ENCODE measurements at places on chromosomes 1 and 21. TPM values are rescaled to one million over a fixed set of nuclear protein-coding genes. Genes with fewer than 3 reads are reported as not detected.

The MYOC gene
- total RNA-seq: 0.69 TPM

GRCh38 chr1:81899214-81899821 is 98.6 kb downstream of the ADGRL2 start:
- no peak overlapping the region for H3K27ac ChIP-seq
- H3K4me3 ChIP-seq: no peak overlapping the region
- H3K36me3 ChIP-seq: no peaks in the 10 kb centered on the region

GRCh38 chr21:44658541-44658910 is 794 bp downstream of the KRTAP12-3 start:
- DNase-seq: no peak
- H3K27me3 ChIP-seq: no peaks in the 10 kb centered on the region
- no peaks in the 10 kb centered on the region for H3K4me1 ChIP-seq

- H3K27me3 ChIP-seq: peaks cover 20% of the 10 kb centered on the region
- no peaks in the 10 kb centered on the region for H3K36me3 ChIP-seq
- H3K4me3 ChIP-seq: no peak overlapping the region
- no peak for DNase-seq
Measured at GRCh38 chr1:41409825-41410224, 48.6 kb downstream of the FOXO6 start.

DNA sequence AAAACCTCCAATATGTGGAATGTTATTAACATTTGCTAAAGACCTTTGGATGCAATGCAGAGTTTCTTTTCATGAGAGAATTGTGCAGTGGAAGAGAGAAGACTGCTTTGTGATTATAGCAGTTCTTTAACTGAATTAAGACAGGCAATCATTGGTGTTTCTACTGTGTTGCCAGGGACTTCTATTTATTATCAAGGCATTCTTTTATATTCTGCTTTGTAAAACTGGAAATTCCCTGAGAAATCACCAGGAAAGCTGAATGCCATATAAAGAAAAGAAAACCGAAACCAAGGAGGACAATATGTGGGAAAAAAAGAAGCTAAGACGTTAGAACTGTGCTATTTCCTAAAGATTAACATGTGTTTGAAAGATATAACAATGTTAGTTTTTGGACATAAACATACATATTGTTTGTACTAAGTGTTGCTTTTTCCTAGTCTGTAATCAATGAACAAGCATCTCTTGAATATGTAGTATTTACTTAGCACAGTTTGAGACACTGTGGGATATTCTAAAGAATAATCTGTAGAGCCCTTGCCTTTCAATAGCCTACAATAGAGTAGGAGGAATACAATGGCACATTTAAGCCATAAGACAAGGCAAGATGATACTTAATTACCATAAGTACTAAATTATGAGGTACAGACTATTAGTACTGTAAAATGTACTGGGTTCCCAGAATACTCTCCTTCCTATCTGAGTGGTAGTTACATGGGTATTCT is 47.1 kb downstream of the EXTL2 start:
- peak overlapping the region; percentile 25 for H3K4me3 ChIP-seq
- H3K36me3 ChIP-seq: no peaks in the 10 kb centered on the region
- H3K27me3 ChIP-seq: no peaks in the 10 kb centered on the region
- DNase-seq: no peak
- H3K4me1 ChIP-seq: no peaks in the 10 kb centered on the region
- H3K27ac ChIP-seq: no peak overlapping the region

DNA sequence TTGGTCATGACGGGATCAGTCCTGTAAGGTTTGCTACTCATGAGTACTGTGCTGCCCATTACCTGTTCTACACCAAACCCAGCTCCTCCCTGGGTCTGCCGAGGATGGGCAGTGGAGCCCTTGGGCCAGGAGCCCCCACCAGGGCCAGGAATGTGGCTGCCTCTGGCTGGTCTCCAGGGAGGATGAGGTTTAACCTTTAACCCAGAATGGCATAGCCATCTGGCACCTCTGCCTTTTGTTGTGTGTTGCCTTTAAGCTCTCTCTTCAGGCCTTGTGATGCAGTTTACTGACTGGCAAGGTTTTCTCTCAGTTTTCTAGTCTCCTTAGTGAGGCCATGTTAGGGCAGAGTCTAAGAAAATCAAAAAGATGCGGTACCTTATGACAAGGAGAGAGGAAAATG is 38.6 kb downstream of the SIPA1L2 start:
- no peaks in the 10 kb centered on the region for H3K36me3 ChIP-seq
- no peaks in the 10 kb centered on the region for H3K27me3 ChIP-seq
- DNase-seq: no peak
- H3K4me1 ChIP-seq: peaks cover 43% of the 10 kb centered on the region

DNA sequence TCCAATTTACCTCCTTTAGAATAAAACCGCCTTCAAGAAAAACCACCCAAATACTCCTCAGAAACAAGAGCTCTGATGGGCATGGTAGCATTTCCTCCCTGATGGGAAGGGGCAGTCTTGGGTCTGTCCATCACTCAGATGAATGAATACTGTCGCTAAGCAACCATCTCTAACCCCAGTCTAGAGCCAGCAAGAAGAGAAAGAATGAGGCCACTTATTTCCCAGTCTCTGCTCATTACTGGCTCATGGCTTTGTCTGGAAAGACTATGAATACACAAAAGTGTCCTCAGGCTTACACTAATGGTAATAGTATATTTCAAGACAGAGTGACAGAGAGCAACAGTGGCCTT is 51.0 kb upstream of the F3 start:
- DNase-seq: no peak
- H3K27me3 ChIP-seq: no peaks in the 10 kb centered on the region
- H3K36me3 ChIP-seq: no peaks in the 10 kb centered on the region
- no peaks in the 10 kb centered on the region for H3K4me1 ChIP-seq

DNA sequence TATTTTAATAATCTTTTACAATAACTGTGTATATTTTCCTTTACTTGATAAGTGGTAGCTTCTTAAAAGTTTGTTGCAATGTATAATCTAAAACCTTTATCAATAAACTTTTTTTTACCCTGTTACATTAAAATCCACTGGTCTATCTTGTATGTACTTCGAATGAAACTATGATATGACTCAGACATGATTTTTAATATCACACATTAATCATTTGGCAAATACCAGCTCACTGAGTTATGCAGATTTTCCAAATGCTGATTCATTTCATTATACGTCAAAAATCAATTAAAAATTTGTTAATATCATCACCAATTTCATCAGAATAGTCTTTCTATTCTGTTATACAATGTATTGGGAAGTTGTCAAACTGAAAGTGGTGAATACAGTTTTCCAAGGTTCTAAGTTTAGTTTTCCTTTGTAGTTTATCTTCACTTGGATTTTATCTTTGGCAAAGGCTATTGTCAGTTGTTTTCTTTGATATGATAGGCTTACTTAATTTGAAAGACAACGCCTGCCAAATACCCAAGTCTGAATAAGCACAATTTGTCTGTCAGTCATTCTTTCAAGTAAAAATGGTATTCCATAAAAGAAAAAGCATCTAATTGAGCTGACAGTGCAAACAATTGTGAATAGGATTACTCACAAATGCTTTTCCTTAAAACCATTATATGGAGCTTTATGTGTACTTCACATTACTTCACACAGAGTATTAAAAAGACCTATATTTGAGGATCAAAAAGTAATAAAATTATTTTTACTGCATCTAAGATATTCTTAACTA is 127.0 kb downstream of the NME7 start:
- H3K27me3 ChIP-seq: no peaks in the 10 kb centered on the region
- DNase-seq: no peak
- no peak overlapping the region for H3K27ac ChIP-seq
- no peak overlapping the region for H3K4me3 ChIP-seq
- H3K36me3 ChIP-seq: no peaks in the 10 kb centered on the region

DNA sequence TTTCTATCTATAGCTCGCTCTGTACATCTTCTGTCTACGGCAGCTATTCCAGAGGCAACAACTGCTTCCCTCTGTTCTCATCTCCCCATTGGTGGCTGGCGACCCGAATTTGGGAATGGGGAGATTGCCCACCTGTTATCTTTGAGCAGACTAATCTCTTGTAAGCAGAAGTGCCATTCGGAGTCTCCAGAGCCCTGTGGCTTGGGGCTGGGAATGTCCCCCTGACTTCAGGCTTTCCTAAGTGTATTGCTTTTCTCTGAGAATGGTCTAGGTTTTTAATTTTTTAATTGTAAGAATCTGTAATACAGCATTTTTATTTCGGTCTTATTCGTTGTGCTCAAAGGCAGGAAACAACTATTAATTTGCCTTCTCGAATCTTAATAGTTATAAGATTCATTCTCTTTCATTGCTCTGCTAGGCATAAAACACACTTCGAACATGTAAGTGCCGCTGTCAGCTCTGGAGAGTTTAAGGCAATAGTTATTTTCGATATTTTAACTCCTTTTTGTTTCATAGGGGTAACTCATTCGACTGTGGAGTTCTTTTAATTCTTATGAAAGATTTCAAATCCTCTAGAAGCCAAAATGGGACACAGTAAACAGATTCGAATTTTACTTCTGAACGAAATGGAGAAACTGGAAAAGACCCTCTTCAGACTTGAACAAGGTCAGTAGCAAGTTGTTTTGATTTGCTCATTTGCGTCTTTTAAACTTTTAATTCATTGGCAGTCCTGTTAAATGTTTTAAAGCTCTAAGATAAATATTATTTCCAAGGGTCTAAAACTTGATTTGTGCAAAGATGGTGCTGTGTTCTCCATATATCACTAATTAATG is 514 bp downstream of the AGL start:
- peaks cover 6% of the 10 kb centered on the region for H3K36me3 ChIP-seq
- peak overlapping the region; percentile 83 for H3K4me3 ChIP-seq
- H3K4me1 ChIP-seq: peaks cover 4% of the 10 kb centered on the region
- DNase-seq: no peak
- peak overlapping the region; percentile 89 for H3K27ac ChIP-seq

DNA sequence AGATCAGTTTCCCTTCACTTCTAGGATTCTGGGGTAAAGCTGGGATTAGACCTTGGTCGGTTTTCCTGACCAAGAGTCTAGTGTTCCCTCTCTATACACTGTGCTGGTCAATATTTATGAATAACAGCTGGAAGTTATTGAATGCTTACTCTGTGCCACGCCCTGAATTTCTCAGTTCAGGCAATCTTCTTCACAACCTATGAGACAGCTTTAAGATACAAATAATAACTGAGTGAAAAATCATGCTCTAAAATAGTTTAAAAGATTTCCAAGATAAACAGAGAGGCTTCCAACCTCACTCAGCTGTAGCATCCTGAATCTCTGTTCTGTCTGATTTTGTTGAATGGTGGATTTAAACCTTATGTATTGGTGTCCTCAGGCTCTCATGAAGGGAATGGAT is 72.2 kb downstream of the GNG12 start:
- H3K27me3 ChIP-seq: no peaks in the 10 kb centered on the region
- no peak for DNase-seq
- no peak overlapping the region for H3K4me3 ChIP-seq

- no peaks in the 10 kb centered on the region for H3K27me3 ChIP-seq
- H3K27ac ChIP-seq: no peak overlapping the region
- no peaks in the 10 kb centered on the region for H3K36me3 ChIP-seq
- DNase-seq: no peak
- no peak overlapping the region for H3K4me3 ChIP-seq
Measured at GRCh38 chr21:38775733-38776132, 30.0 kb upstream of the ETS2 start.

DNA sequence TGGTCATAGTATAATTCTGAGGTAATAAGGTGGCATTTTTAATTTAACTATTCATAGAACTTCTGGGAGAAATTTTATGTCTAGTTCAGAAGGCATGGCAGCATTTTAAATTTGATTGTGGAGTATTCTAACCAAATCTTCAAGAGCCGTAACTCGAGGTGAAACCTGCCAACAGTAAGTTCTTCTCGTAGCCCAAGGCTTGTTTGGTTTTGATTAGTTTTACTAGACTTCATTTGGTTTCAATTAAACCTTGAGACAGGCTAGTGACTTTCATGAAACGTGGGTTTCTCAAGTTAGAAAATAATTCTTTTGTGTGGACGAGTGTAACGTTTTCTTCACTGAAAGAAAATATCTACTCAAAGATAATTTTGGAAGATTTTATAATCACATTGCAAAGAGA is 395.5 kb downstream of the USP25 start:
- H3K27ac ChIP-seq: no peak overlapping the region
- no peak for DNase-seq
- no peaks in the 10 kb centered on the region for H3K27me3 ChIP-seq
- no peaks in the 10 kb centered on the region for H3K4me1 ChIP-seq
- no peaks in the 10 kb centered on the region for H3K36me3 ChIP-seq

DNA sequence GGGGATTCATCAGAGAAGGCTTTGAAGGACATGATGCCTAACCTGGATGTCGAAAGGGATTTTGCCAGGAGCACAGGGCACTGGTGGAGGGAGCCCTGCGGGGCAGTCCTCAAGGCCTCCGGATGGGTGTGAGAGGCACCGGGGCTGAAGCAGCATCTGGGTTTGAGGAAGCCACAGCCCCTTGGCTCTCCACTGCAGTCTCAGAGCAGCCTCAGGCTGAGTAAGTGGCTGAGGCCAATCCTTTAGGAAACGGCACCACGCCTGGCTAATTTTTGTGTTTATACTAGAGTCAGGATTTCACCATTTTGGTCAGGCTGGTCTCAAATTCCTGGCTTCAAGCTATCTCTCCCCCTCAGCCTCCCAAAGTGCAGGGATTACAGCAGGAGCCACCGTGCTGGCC is 12.0 kb downstream of the ERVH48-1 start:
- no peak overlapping the region for H3K27ac ChIP-seq
- H3K27me3 ChIP-seq: no peaks in the 10 kb centered on the region
- no peak for DNase-seq
- no peak overlapping the region for H3K4me3 ChIP-seq
- peaks cover 40% of the 10 kb centered on the region for H3K36me3 ChIP-seq
